ENCODE measurements at places on chromosomes 6 and 20.

GRCh38 chr6:14231501-14232280, 114.1 kb downstream of the CD83 start:
- no peak for DNase-seq

- no peak for DNase-seq
Observed at GRCh38 chr6:111657146-111657545, 51.5 kb upstream of the TRAF3IP2 start.

- no peak for DNase-seq
Observed at GRCh38 chr20:61935926-61936700, 129.6 kb downstream of the TAF4 start.

DNA sequence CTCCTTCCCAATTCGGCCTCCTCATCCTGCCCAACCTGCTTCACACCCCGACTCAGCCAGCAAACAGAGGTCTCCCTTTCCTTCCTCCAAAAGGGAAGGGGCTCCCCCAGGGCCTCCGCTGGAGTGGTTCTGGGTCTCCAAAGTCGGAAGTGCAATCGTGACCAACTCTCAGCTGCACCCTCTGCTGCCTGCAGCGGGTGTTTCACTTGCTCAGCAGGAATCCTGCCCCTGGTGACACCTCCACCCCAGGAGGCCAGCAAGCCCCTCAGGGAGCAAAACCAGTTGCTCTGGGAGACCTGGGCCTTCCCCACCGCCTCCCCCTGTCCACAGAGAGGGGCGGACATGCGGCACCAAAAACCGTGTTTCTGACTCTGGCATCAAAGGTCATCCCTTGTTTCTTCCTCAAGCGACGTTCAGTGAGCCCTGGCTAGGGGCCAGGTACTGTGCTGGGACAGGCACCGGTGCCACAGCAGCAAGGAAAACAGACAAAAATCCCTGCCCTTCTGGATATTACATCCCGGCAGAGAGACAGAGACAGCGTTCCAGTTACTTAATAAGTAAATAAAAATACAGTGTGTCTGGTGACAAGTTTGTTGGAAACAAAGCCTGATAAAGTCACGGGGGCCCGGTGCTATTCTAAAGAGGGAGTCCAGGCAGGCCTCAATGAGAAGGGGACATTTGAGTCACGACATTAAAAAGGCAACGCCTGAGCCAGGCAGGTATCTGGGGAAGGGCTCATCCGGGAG, 219.0 kb downstream of the BMP7 start:
- DNase-seq, result no peak

GRCh38 chr6:43929511-43929910, 159.5 kb downstream of the VEGFA start:
- no peak for DNase-seq

DNA sequence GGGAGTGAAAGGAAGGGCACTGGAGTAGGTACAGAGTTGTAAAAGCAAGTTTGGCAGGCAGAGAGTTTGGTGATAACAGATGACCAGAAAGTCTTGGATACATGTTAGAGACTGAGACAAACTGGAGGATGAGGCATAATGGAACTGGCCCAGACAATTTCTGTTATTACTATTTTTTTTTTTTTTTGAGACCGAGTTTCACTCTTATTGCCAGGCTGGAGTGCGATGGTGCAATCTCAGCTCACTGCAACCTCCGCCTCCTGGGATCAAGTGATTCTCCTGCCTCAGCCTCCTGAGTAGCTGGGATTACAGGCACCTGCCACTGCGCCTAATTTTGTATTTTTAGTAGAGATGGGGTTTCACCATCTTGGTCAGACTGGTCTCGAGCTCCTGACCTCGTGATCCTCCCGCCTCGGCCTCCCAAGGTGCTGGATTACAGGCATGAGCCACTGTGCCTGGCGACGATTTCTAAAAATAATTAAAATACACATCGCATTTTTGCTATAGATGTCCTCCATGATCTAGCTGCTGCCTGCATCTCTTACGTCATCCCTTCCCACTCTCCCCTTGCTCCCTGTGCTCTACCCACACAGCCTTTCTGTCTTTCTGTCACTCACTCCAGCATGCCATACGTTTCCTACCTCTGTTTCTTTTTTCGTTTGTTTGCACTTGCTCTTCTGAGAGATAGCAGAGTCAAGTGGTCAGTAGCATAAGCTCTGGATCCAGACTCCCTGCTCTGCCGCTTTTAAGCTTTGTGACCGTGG, 23.5 kb downstream of the MAPK14 start:
- no peak for DNase-seq

DNA sequence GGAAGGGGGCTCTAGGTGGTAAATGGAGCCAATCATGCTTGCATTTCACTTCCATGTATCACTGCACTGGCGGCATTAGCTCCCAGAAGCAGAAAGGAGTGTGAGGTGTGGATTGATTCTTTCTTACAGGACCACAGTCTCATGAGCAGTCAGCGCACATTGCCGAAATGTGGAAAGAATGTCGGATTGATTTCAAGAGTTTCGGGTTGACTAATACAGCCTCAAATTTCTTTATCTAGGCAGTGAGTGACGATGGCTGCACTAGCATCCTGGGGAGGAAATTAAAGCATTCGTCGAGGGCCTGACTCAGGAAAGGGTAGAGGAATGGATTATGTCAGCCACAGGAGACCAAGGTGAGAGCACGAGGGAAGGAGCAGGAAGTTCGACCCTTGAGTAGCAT, 222.8 kb upstream of the CDYL start:
- DNase-seq, result no peak

- DNase-seq, result no peak
Observed at GRCh38 chr20:2507875-2508630, 662 bp downstream of the ZNF343 start.

GRCh38 chr20:43549416-43550065, 9.3 kb upstream of the SGK2 start:
- DNase-seq, result no peak

DNA sequence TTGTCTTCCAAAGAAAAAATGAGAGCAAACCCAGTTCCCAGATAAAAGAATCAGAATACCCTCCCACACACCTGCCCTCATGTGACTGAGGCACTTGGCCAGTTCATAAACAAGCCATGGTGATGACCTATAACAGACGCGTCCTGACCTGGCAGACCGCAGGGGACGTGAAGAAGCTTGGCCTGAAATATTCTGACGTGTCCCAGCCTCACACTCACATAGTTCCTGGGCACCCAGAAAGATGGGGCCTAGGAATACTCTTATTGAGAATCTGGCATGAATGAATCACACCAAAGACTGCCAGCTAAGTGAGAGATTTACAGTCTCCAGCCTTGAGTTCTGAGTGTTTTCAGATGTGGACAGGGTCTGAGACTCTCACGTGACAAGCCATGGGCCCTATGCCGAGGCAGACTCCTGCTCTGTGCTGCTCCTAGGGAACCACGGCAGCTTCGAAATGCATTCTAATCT, 17.2 kb upstream of the MAP3K4 start:
- no peak for DNase-seq

- DNase-seq, result no peak
Observed at GRCh38 chr6:15152700-15153099, 93.2 kb upstream of the JARID2 start.

GRCh38 chr20:9608639-9609340, 94.4 kb downstream of the LAMP5 start:
- no peak for DNase-seq

GRCh38 chr20:14488212-14488611, 150.8 kb upstream of the FLRT3 start:
- no peak for DNase-seq

- no peak for DNase-seq
Observed at GRCh38 chr6:54018722-54019121, 92.5 kb upstream of the MLIP start.

DNA sequence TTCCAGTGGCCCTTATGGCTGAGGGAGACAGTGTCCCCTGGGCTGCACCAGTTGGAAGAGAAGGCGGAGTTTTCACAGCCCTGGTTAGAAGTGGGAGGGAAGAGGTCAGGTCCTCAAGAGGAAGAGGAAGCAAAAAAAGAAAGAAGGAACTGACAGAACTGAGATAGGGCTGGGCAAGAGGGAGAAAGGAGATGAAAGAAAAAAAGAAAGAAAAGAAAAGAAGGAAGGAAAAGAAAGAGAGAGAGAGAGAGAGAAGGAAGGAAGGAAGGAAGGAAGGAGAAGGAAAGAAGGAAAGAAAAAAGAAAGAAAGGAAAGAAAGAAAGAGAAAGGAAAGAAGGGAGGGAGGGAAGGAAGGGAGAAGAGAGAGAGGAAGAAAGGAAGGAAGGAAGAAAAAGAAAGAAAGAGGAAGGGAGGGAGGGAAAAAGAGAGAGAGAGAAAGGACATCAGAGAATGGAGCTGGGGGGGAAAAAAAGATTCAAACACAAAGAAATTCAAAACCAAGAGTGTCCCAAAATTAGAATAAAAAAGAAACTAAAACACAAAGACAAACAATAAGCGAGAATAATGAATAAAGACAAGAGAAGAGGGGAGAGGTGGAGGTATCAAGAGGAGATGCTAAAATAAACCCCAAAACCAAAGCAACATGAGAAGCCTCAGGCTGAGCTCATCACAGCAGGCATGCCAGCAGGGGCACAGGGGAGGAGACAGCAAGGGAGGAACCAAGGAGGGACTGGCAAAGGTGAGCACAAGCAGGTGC, 5.3 kb upstream of the FUCA2 start:
- DNase-seq, result no peak

GRCh38 chr20:31472395-31473330, 2.3 kb downstream of the DEFB124 start:
- no peak for DNase-seq

DNA sequence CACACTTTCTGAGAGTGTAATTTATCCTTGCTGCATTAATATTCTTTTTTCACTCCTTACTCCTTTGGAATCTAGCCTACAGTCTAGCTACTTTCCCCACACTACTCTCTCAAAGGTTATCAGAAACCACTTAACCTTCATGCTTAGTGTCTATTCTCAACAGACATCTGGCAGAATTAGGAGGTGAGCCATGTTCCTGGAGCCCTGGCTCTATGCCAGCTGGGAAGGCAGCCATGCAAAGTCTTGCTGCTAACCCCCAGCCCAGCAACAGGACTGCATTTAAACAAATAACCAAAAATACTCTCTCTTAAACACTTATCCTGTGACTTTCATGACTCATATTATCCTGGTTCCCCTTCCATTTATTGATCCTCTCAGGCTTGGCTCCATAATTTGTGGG, 260.2 kb downstream of the BCKDHB start:
- no peak for DNase-seq

- DNase-seq, result no peak
Observed at GRCh38 chr6:170173335-170173881, 117.5 kb downstream of the DLL1 start.

DNA sequence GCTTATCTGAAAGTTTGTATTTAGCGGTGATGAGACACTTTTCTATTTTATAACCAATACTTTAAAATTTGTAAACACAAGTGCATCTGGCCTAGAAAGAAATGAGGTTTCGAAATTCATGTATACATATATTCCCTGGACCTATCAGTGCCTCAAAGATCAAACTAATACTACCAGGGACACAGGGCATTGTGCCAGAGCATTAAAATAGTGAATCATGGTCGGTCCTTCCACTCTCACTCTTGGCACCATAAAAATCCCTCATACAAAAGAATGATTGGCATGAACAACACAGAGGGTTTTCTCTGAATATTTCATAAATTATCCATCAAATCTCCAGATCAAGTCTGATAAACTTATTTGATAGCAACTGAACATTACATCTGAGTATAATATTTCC, 62.0 kb downstream of the MMUT start:
- DNase-seq, result no peak

DNA sequence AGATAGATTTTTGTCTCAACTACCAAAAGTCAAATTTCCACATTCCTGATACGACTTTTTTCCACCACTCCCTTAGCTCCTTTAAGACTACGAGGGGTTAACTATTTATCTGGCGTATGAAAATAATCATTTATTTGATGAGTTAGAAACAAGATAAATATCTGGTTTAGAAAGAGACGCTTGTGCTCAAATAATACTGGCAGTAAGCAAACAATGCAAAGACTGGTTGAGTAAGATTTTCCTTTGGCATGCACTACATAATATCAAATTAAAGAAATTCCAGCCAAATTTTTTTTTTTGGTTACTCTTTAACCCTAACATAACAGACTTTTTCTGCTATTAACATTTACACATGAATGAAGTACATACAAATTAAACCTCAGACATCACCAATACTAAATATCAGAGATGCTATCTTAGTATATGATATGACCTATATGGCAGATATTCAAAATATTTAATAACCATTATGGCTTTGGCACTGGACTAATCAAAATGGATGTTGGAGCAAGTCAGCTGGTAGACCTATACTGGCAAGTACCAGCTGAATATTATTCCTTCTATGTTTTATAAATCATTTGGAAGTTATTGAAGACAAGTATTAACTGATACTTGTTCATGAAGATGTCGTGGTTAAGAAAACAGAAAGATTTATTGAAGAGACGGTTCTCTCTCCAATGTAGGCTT, 345.3 kb downstream of the TFAP2B start:
- DNase-seq, result no peak

DNA sequence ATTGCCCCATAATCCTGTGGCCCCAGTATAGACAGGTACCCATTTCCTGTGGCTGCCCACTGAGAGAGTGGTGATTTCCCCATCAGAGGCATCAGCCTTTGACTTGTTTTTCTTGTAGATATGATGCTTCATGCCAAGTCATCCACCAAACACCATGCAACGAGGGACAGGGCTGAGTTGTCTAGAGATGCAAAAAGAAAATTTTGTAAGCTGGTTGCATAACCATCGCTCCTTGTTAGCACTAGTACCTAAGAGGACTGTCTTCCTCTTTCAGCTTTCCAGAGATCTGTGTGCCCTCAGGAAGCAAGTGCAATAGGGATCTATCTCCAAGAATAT, 166.8 kb downstream of the BCAS1 start:
- DNase-seq, result no peak

DNA sequence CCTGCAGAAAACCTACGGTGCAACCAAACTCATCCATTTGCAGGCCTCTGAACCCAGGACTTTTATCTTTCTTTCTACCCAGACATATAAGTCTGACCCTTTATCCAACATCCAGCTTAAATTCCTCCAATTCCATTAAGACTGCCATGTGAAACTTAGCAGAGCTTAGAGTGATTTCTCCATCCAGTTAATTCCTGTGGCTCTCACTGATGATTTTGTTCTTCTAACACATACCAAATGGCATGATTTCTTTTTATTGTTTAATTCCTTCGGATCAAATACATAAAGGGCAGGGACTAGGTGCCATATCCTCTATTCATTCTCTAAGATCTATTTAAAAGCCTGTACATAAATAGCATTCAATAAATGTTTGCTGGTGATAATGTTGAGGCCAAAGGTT, 92.9 kb downstream of the TASP1 start:
- no peak for DNase-seq
